ENCODE measurements at places on chromosomes 11 and 22. TPM values are rescaled to one million over a fixed set of nuclear protein-coding genes. Genes with fewer than 3 reads are reported as not detected.

DNA sequence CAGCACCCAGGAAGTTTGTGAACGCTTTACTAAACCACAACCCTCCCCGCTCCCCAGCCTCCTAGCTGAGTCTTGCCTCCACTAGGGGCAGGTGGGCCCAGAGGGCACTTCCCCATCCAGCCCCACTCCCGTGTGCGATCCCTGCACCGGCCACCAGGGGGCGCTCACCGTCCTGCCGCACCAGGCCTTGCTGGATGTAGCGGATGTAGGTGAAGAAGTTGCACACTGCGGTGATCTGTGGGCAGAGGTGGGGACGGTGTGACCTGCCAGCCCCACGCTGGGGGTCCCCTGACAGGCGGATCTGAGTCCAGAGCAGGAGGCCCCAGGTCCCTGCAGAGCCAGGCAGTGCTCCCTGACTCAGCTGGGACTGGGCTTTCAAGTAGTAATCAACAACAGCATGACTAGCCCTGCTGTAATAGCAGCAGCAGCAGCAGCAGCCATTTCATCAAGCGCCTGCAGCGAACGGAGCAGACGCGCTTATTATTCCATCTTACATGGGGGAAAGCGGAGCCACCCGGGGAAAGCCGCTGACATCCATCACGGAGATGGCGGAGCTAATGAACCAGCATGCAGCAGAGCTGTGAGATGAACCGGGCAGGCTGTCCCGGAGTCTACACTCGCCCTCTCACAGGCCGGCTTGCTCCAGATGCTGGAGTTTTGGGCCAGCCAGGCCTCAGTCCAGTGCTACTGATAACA is 7.9 kb upstream of the FADS3 start:
- H3K27me3 ChIP-seq = no peaks in the 10 kb centered on the region
- no peak overlapping the region for H3K27ac ChIP-seq
- peaks cover 7% of the 10 kb centered on the region for H3K4me1 ChIP-seq
- peak; percentile 94 for DNase-seq
- no peak overlapping the region for H3K4me3 ChIP-seq
- no peaks in the 10 kb centered on the region for H3K36me3 ChIP-seq

DNA sequence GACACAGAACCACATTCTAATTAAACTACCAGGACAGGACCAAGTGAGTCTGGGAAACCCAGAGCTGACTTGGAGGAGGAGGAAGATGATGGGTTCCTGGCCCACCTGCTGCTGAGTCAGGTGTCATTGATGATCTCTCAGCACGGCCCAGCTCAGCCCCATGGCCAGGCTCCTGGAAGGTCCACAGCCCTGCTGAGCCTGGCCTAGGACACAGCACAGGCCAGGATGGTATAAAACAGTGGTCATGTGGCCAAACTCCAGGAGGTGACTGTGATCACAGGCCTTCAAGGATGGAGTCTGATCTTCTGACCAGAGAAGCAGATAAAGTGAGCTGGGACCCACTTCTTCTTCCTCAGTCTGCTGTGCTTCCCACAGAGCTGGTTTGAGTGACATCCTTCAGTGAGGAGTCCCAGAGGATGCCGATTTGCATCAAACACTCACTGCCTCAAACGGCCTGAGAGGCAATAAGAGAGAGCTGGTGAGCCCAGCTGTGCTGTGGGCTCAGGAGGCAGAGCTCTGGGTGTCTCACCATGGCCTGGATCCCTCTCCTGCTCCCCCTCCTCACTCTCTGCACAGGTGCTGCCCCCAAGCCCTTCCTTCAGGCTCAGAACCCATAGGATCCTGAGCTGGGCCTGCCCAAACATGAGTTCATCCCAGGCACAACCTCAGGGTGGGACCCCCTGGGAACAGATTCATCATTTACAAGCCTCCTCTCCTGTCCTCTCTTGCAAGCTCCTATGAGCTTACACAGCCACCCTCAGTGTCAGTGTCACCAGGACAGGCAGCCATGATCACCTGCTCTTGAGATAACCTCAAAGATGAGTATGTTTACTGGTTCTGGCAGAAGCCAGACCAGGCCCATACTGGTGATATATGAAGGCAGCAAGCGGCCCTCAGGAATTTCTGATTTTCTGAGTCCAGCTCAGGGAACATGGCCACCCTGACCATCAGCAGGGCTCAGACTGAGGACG is 37.7 kb upstream of the IGLL5 start:
- H3K4me1 ChIP-seq = peaks cover 18% of the 10 kb centered on the region
- H3K4me3 ChIP-seq = no peak overlapping the region
- no peaks in the 10 kb centered on the region for H3K27me3 ChIP-seq

DNA sequence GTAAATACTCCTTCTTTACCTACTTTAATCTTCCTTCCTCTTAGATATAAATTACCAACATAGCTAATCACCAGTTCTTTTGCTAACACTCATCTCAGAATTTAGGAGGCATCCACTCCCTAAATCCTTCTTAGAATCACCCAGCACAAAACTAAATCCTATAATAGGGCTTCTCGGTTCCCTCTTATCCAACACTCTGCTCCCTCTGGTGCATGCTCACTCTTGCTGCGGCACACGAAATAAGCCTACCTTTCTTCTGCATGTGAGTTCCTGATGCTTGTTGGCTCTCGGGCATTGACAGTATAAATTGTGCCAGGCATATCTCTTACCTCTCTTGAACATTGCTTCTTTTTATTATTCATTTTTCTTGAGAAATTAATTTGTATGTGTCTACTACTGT is 61.0 kb downstream of the OR5AK2 start:
- no peaks in the 10 kb centered on the region for H3K4me1 ChIP-seq
- no peak overlapping the region for H3K4me3 ChIP-seq
- H3K36me3 ChIP-seq = no peaks in the 10 kb centered on the region
- no peaks in the 10 kb centered on the region for H3K27me3 ChIP-seq
- no peak overlapping the region for H3K27ac ChIP-seq

DNA sequence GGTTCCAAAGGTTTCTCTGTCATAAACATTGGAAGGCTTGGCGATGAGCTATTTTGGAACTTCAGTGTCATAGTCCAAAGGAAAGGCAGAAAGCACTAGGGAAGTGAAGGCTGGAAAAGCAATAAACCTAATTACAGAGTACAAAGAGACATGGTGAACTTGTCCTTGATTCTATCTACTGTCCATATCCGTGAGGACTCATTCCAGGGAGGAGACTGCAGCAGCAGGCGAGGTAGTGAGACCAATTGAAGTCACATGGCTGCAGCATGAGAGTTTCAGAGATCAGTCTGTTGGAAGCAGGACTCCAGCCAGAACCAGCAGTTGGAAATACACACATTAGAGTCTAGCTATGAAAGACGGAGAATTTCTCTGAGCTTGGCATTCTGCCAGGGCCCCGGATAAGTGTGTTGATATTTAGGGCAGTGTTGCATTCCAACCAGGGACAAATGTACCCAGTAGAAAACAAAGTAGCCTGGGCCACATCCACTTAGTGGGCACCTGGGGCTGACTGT is 54.1 kb upstream of the ARHGAP42 start:
- H3K4me1 ChIP-seq = no peaks in the 10 kb centered on the region
- H3K27me3 ChIP-seq = no peaks in the 10 kb centered on the region
- H3K27ac ChIP-seq = no peak overlapping the region
- H3K36me3 ChIP-seq = no peaks in the 10 kb centered on the region
- H3K4me3 ChIP-seq = no peak overlapping the region
- DNase-seq = no peak

DNA sequence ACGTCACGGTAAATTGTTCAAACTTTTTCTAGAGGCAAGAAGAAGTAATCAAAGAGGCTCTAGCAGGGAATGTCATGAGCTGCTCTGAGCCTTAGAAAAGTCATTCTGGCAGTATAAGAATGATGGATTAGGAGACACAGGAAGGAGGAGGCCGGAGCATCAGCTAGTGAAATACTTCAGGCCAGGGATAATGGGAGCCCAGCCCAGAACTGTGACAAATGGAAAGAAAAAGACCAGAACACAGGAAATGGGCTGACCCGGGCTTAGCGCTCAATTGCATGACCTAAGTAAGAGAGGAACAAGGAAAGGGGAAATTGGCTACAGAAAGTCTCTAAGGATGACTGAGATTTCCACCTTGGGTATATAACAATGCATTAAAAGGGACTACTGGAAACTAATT is 108.6 kb downstream of the LARGE1 start:
- H3K36me3 ChIP-seq = no peaks in the 10 kb centered on the region
- DNase-seq = no peak
- H3K27me3 ChIP-seq = no peaks in the 10 kb centered on the region
- no peaks in the 10 kb centered on the region for H3K4me1 ChIP-seq

TRIM34 gene
- total RNA-seq = 9.6 TPM

DNA sequence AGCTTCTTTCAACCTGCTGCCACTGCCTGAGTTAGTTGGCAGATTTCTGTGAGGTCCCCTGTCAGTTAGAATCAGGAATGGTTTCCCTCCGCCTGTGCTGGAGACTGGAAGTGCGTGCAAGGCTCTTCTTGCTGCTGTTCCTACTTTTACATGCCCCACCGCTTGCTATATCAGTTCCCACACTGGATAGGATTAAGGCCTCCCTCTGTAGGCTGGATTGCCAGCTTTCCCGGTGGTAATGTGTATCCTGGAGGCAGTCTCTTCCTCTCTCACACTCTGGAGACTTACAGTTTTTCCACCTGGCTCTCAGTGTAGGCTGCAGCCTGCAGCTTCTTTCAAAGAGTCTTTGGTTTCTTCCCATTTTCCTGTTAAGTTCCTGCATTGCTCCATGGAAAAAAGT is 66.5 kb downstream of the ARHGAP42 start:
- no peaks in the 10 kb centered on the region for H3K27me3 ChIP-seq
- H3K36me3 ChIP-seq = no peaks in the 10 kb centered on the region
- no peak overlapping the region for H3K4me3 ChIP-seq
- H3K4me1 ChIP-seq = no peaks in the 10 kb centered on the region
- H3K27ac ChIP-seq = no peak overlapping the region

DNA sequence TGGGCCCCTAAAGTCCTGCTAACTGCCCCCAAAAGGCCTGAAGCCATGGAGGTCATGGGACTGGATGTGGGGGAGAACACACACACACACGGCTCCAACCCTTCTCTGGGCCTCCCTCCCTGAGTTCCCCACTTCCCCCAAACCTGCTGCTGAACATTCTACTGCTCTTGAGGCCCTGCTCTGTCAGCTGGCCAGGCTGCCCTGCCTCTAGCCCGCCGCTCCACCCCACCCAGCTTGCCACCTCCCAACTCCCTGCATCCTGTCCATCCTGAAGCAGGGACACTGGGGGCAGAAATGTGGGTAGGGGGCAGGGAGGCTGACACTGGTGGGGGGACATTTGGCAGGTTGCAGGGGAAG is 1.0 kb downstream of the KCNJ4 start:
- no peaks in the 10 kb centered on the region for H3K36me3 ChIP-seq
- peaks cover 9% of the 10 kb centered on the region for H3K4me1 ChIP-seq
- H3K4me3 ChIP-seq = no peak overlapping the region
- H3K27me3 ChIP-seq = peaks cover 68% of the 10 kb centered on the region
- DNase-seq = no peak

DNA sequence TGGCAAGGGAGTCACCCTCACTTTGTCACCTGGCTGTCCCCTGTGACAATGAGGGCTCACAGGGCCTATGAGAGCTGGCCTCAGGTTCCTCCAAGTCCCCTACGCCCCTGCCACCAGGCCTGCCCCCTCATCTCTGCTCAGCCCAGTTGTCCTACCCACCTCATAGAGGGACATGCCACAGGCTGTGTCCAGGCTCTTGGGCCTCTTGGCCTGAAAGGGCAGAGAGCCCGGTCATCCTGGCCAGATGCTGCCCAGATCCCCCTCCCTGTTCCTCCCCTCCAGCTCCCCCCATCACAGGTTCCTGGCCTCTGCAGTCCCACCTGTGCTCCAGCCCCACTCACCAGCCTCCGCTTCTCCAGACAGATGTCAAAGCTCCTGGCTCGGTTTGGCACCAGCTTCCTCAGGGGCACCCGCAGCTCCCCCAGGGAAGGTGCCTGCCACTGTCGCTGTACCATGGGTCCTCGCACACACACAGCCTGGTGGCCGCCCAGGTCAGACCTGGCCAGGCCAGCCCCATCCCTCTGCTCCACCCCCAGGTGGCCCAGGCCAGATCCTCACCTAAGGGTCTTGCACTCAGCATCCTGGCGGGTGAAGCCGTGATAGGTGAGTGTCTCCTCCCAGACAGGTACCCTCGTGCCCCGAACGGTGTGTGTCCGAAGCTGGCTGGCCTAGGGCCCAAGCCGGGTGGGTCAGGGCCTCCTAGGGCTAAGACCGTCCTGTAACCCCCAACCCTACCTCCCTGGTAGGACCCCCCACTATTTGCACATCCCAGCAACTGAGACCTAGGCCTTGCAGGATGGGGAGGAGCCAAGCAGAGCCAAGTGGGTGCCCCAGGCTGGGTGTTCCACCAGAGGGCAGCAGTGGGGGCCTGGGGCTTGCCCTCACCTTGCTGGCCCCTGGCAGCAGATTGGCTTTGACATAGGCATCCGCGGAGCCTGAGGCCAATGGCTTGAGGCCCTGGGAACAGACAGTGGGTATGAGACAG is 8.3 kb downstream of the NDUFV1 start:
- H3K27ac ChIP-seq = peak overlapping the region; percentile 98
- H3K4me1 ChIP-seq = peaks cover 24% of the 10 kb centered on the region
- peaks cover 11% of the 10 kb centered on the region for H3K36me3 ChIP-seq
- peak; percentile 81 for DNase-seq
- H3K4me3 ChIP-seq = peak overlapping the region; percentile 79

DEPDC7 gene
- 0.86 TPM for total RNA-seq

- no peak overlapping the region for H3K4me3 ChIP-seq
- H3K36me3 ChIP-seq = peaks cover 4% of the 10 kb centered on the region
- H3K4me1 ChIP-seq = peaks cover 3% of the 10 kb centered on the region
- no peak for DNase-seq
Measured at GRCh38 chr11:93169950-93170561, 27.7 kb downstream of the SLC36A4 start.

DNA sequence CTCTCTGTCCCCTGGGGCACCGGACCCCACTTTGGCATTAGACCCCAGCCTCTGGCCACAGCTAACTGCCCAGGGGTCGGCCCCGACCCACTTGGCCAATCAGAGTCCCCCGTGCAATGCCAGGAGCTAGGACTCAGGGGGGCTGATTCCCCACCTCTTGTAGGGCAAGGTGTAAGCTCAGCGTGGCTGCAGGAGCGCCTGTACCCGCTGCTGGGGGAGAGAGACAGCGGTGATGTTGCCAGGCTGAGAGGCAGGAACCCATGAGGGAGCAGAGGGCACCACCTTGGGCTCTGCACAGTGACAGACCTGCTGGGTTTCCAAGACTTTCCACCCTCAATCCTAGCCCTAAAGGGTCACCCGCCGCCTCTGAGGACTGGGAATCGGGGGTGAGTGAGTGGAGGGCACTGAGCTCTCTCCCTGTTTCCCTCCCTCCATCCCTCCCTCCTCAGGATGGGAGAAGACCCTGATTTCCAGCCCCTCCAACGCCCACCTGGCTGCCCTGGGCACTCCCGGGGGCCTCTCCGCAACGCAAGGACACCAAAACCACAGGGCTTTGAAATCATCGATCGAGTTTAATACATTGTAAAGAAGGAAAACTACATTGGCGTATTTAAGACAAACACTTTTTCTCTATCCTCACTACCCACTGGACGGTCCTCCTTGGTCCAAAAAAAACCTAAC is 128.4 kb downstream of the ARHGAP8 start:
- H3K27me3 ChIP-seq = no peaks in the 10 kb centered on the region
- DNase-seq = no peak
- no peak overlapping the region for H3K4me3 ChIP-seq
- no peaks in the 10 kb centered on the region for H3K4me1 ChIP-seq

- H3K27ac ChIP-seq = no peak overlapping the region
- no peaks in the 10 kb centered on the region for H3K36me3 ChIP-seq
- no peak overlapping the region for H3K4me3 ChIP-seq
- DNase-seq = no peak
- H3K27me3 ChIP-seq = no peaks in the 10 kb centered on the region
- H3K4me1 ChIP-seq = no peaks in the 10 kb centered on the region
Measured at GRCh38 chr11:24181395-24182047, 315.3 kb upstream of the LUZP2 start.

Data from activated CD4-positive, alpha-beta memory T cell treated with anti-CD3 and anti-CD28 coated beads for 36 hours (primary cell).